ENCODE measurements at places on chromosomes 12 and 14.

DNA sequence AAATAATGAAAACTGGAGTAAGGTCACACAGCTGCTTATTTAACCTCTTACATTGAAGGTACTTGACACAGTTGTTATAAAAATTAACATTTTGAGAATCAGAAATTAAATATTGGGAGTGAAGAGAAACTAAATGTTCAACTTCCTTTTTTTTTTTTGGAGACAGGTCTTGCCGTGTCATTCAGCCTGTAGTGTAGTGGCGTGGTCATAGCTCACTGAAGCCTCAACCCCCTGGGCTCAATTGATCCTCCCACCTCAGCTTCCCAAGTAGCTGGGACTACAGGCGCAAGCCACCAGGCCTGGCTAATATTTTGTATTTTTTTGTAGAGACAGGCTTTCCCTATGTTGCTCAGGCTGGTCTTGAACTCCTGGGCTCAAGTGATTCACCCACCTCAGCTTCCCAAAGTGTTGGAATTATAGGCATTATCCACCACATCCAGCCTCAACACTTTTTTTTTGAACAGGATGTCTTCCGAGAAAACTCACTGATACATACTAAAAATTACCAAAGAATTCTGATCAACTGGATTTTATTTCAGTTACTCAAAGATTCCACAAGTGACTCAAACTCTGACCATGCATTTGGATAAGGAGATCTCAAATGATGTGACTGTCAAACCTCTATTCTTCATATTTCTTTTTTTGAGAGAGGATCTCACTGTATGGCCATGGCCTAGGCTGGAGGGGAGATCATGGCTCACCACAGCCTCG is 35.4 kb downstream of the SGPP1 start:
- no peak for DNase-seq

DNA sequence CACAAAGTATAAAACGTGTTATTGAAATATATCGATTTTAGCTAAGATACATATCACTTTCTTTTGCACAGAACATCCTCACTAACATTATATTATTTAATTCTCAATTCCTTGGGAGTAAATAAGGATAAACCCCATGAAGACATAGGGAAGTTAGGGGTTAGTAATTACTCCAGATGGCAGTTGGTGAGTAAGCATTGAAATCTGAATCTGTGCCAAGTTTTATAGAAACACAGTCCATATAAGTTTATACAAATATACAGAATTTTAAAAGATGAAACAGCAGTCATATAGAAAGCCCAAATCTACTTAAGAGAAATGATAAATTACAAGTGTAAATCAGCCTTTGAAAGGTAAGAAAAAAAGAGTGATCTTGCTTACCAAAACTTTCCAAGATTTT is 200.4 kb upstream of the SYT10 start:
- DNase-seq, result no peak

GRCh38 chr12:46126050-46126727 is 135.8 kb upstream of the SCAF11 start:
- no peak for DNase-seq

- no peak for DNase-seq
Observed at GRCh38 chr14:67389811-67390534, 22.0 kb downstream of the PLEK2 start.

GRCh38 chr14:61406198-61406597 is 84.8 kb downstream of the PRKCH start:
- no peak for DNase-seq
